ENCODE measurements at places on chromosomes 3 and 15. TPM values are rescaled to one million over a fixed set of nuclear protein-coding genes. Genes with fewer than 3 reads are reported as not detected.
A peak's percentile ranks its signal among the peaks of the same experiment; 100 is the strongest.

GRCh38 chr3:143412084-143412483 is 292.5 kb downstream of the CHST2 start:
- no peak overlapping the region for H3K27ac ChIP-seq
- H3K27me3 ChIP-seq: no peaks in the 10 kb centered on the region
- H3K36me3 ChIP-seq: no peaks in the 10 kb centered on the region
- H3K4me1 ChIP-seq: no peaks in the 10 kb centered on the region

Gene LHFPL4
- not detected for total RNA-seq

- H3K27ac ChIP-seq: no peak overlapping the region
- H3K4me3 ChIP-seq: no peak overlapping the region
- no peak for DNase-seq
- no peaks in the 10 kb centered on the region for H3K27me3 ChIP-seq
- no peaks in the 10 kb centered on the region for H3K36me3 ChIP-seq
Measured at GRCh38 chr15:100944986-100945385, 25.8 kb downstream of the LRRK1 start.

DNA sequence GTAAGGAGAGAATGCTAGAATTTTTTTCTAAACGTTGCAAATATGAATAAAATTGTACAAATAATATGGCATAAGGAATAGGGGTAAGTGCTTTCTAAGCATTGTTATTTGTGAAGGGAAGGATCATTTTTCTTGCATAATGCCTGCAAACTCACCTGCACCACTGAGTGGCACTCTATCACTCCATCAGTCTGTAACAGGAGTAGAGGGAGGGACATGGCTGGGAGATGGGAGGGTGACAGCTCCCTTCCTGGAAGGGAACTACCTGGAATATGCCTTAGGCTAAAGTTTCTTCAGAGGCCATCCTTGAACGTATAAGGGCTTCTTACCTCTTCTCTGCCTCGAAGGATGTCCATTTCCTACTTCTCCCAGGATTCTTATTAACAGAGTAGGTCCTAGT is 3.0 kb downstream of the NAALADL2 start:
- no peaks in the 10 kb centered on the region for H3K27me3 ChIP-seq
- no peak overlapping the region for H3K4me3 ChIP-seq
- H3K4me1 ChIP-seq: peaks cover 16% of the 10 kb centered on the region
- DNase-seq: peak; percentile 69

DNA sequence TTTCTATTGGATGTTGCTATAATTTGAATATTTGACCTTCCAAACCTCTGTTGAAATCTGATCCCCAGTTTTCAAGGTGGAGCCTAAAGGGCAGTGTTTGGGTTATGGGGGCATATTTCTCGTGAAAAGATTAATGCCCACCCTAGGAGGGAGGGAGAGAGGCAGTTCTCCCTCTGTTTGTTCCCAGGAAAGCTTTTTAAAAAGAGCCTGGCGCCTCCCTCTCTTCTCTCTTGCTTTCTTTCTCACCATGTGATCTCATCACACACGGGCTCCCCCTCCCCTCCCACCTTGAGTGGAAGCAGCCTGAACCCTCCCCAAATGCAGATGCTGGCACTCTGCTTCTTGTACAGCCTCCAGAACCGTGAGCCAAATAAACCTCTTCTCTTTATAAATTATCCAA is 12.4 kb upstream of the GABRA5 start:
- H3K27ac ChIP-seq: no peak overlapping the region
- H3K4me3 ChIP-seq: no peak overlapping the region
- H3K27me3 ChIP-seq: no peaks in the 10 kb centered on the region
- DNase-seq: no peak
- H3K36me3 ChIP-seq: no peaks in the 10 kb centered on the region

DNA sequence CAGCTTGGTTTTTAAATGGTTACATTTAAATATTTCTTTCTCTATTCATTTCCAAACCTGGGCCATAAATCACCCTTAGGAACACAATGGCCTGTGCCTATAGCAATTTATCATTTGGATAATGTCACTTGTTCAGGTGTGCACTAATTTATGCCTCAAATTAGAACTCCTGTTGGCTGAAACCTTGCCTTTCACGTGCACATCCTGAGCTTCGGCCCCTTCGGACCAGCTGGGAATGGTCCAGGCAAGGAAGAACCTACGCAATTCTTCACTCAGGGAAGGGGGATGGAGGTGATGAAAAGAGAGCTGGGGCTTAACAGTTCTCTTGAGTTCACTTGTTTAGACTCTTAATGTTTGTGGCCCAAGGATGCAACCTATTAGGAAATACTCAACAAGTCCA is 324.1 kb upstream of the ICE2 start:
- no peak overlapping the region for H3K4me3 ChIP-seq
- DNase-seq: no peak
- H3K27me3 ChIP-seq: peaks cover 8% of the 10 kb centered on the region
- H3K4me1 ChIP-seq: peaks cover 6% of the 10 kb centered on the region
- H3K36me3 ChIP-seq: no peaks in the 10 kb centered on the region

Gene MCF2L2
- total RNA-seq: 2.6 TPM

DNA sequence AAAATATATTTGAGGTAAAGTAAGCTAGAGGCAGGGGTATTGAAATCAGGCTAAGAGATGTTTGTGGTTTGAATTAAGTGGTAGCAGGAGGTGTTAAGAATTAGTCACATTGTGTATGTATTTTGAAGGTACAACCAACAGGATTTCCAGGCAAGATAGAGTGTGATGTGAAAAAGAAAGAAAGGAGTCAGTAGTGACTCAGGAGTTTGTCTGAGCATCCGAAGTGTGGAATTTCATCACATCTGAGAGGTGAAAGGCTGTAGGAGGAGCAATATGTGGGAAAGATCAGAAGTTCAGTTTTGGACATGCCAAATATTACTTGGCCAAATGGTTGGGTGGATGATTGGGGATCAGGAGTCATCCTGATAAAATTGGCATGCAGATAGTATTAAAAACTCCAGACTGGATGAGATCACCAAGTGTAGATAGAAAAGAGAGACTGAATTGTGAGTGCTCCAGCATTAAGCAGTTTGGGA is 32.1 kb upstream of the EBLN2 start:
- DNase-seq: peak; percentile 91
- H3K4me3 ChIP-seq: no peak overlapping the region
- H3K27me3 ChIP-seq: no peaks in the 10 kb centered on the region
- no peaks in the 10 kb centered on the region for H3K36me3 ChIP-seq

DNA sequence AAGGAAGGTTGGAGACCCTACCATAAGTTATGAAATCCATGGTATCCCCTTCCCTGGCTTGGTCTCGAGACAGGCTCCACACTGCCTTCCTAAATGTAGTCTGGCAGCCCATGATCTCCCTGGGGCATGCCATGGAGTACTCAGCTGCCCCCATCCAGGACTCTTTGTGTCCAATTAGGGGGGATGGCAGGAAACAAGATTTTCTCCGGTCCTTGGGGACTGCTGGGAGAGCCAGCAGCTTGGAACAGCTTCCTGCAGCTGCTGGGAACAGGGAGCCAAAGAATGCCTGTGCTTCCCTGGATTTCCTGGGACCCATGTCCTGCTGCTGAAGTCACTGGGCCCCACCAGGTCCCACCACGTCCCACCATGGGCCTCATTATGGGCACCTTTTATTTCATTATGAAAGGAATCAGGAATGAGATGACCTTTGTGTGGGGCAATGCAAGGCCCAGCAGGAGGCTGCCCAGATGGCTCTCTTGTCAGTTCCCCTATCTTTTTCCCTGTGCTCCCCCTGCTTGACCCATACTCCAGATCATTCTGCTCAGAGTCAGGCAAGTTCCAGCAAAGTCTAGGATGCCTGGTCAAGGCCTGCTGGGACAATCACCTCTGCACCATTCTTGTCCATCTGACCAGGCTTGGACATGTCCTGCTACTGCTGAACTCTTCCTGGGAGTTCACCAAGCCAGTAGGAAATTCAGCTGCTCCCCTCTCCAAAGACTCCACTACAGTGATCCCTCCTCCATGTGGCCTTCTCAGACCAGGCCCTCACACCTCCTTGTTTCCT is 15.0 kb upstream of the DAG1 start:
- H3K4me3 ChIP-seq: no peak overlapping the region
- H3K36me3 ChIP-seq: no peaks in the 10 kb centered on the region
- no peak overlapping the region for H3K27ac ChIP-seq
- DNase-seq: no peak
- H3K4me1 ChIP-seq: peaks cover 9% of the 10 kb centered on the region
- H3K27me3 ChIP-seq: no peaks in the 10 kb centered on the region

DNA sequence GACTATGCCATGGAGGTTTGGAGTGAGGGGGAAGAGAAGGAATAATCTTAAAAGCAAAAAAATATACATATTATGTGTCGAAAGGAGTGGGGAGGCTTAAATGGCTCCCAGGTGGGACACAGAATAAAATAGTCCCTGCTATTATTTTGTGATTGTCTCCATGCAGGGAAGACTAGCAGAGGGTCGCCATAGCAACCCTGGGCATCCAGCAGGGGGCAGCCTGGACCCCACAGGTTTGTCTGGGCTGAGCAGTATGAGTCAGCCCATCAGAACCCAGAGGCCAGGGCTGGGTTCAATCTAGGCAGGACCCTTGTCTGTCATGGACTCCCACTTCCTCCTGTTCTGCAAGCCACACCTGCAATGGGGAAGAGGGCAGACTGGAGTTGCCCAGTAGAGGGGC is 17.6 kb upstream of the LINGO1 start:
- no peak overlapping the region for H3K4me3 ChIP-seq
- no peaks in the 10 kb centered on the region for H3K36me3 ChIP-seq
- no peak overlapping the region for H3K27ac ChIP-seq

Gene DNAH1
- 7.6 TPM for total RNA-seq

Gene RYK
- total RNA-seq: 76.1 TPM

- no peak for DNase-seq
- no peak overlapping the region for H3K27ac ChIP-seq
- H3K27me3 ChIP-seq: no peaks in the 10 kb centered on the region
- no peak overlapping the region for H3K4me3 ChIP-seq
Measured at GRCh38 chr3:126442094-126442855, 33.4 kb downstream of the ZXDC start.

DNA sequence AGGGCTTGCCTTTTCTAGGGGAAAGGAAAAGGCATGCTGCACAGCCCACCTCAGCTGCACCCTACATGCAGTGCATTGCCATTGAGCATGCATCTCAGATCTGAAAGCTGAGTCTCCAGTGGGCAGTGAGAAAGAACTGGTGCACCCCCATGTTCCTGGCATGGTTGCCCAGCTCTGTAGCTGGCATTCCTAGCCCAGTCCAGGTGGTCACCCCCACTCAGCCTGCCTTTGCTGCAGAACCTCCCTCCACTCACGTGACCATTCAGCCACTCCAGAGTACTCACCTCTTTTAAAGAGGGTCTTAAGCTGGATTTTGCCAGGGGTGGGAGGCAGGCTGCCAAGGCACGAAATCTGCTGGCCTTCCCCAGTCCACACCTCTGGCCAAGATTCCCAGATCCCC is 208.6 kb upstream of the TOPAZ1 start:
- no peaks in the 10 kb centered on the region for H3K36me3 ChIP-seq
- no peaks in the 10 kb centered on the region for H3K27me3 ChIP-seq
- no peaks in the 10 kb centered on the region for H3K4me1 ChIP-seq

- H3K27ac ChIP-seq: no peak overlapping the region
- peaks cover 24% of the 10 kb centered on the region for H3K4me1 ChIP-seq
- peak; percentile 47 for DNase-seq
- peaks cover 12% of the 10 kb centered on the region for H3K36me3 ChIP-seq
- H3K27me3 ChIP-seq: no peaks in the 10 kb centered on the region
- no peak overlapping the region for H3K4me3 ChIP-seq
Measured at GRCh38 chr3:54954022-54954421, 26.2 kb upstream of the LRTM1 start.

- no peak for DNase-seq
- H3K4me1 ChIP-seq: no peaks in the 10 kb centered on the region
- no peaks in the 10 kb centered on the region for H3K27me3 ChIP-seq
- no peak overlapping the region for H3K4me3 ChIP-seq
- H3K36me3 ChIP-seq: peaks cover 50% of the 10 kb centered on the region
Measured at GRCh38 chr3:179038216-179038898, 33.3 kb downstream of the ZMAT3 start.

- H3K4me1 ChIP-seq: peaks cover 16% of the 10 kb centered on the region
- peaks cover 8% of the 10 kb centered on the region for H3K36me3 ChIP-seq
- no peak for DNase-seq
Measured at GRCh38 chr15:29687939-29688505, 134.2 kb downstream of the TJP1 start.

Gene ZCWPW2
- 1.0 TPM for total RNA-seq

GRCh38 chr3:12194669-12195161 is 36.0 kb upstream of the TIMP4 start:
- H3K4me3 ChIP-seq: peak overlapping the region; percentile 24
- peak overlapping the region; percentile 89 for H3K27ac ChIP-seq
- no peaks in the 10 kb centered on the region for H3K27me3 ChIP-seq

Gene GOLGA6D
- total RNA-seq: not detected

- no peak overlapping the region for H3K4me3 ChIP-seq
- H3K27me3 ChIP-seq: no peaks in the 10 kb centered on the region
- H3K36me3 ChIP-seq: no peaks in the 10 kb centered on the region
- H3K4me1 ChIP-seq: no peaks in the 10 kb centered on the region
- peak overlapping the region; percentile 17 for H3K27ac ChIP-seq
Measured at GRCh38 chr15:80768158-80768557, 11.0 kb upstream of the CEMIP start.

- H3K36me3 ChIP-seq: peaks cover 6% of the 10 kb centered on the region
- H3K27me3 ChIP-seq: no peaks in the 10 kb centered on the region
- no peak for DNase-seq
Measured at GRCh38 chr3:127654374-127654773, 18.4 kb upstream of the ABTB1 start.

DNA sequence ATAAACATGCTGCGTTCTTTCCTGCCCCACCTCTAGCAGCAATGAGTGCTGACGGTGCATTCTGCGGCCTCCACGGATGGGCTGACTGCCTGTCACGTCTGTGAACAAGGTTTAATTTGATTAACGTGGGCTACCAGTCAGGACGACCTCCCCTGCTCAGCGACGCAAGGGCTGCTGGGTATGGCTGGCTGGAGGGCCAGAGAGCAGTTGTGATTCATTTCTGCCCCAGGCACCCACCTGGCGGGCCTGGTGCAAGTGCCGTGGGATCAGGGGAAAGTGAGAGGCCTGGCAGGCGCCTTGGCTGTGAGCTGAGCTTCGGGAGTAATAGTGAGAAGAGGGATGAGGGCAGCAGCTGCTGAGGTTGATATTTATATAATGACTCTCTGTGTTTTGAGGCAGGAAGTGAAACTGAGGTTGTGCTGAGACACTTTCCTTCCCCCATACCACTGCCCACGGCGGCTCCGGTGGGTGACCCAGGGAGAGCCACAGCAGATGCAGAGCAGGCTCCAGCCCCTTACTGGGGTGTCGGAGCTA is 190.4 kb upstream of the BCL6 start:
- no peaks in the 10 kb centered on the region for H3K27me3 ChIP-seq
- no peaks in the 10 kb centered on the region for H3K4me1 ChIP-seq

DNA sequence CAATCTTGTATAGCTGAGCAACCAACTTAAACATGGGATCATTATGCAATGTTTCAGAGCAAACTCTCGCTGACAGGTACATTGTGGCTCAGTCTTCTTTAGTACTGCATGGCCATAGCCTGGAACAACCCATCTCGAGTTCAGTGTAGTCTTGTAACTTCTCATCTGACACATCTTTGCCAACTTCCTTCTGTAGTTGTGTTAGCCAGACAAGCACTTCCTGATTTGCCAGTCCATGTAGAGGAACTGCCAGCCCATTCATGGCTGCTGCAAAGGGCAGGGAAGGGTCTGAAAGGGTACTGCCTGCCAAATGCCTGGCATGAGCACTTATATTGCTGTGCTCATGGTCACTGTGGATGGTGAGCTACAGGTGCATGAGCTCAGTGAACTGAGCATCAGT is 49.2 kb upstream of the CCDC54 start:
- no peak overlapping the region for H3K27ac ChIP-seq
- DNase-seq: no peak
- H3K36me3 ChIP-seq: peaks cover 5% of the 10 kb centered on the region
- no peak overlapping the region for H3K4me3 ChIP-seq
- H3K4me1 ChIP-seq: no peaks in the 10 kb centered on the region
- H3K27me3 ChIP-seq: no peaks in the 10 kb centered on the region

GRCh38 chr15:29455530-29455929 is 185.9 kb upstream of the NSMCE3 start:
- H3K4me1 ChIP-seq: no peaks in the 10 kb centered on the region
- no peak overlapping the region for H3K27ac ChIP-seq
- no peaks in the 10 kb centered on the region for H3K27me3 ChIP-seq
- H3K36me3 ChIP-seq: no peaks in the 10 kb centered on the region
